ENCODE measurements at places on chromosomes 6 and 20.
A peak's percentile ranks its signal among the peaks of the same experiment; 100 is the strongest.

DNA sequence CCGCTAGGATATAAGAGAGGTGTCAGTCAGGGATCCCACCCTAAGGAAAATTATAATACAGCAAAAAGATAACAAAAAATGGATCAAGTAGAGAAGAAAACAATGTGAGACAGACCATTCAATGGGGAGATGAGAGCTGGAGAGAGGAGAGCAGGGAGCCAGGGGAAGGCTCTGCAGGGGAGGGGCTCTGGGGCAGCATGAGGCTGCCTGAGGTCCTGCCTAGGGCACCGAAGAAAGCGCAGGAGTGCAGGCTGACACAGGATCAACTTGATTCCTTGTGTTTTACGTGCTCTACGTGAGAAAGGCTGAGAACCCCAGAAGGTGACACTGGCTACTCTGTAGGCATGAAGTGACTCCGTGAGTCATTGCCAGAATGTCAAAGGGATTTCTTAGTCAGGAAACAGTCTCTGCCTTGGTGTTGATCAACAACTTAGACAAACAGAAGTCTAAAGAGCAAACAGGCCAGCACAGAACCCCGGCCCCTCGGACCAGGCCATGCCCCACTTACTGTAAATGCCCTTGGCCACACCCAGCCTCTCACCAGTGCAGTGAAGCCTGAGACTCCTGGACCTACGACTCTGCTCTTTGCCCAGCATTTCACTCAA is 290.1 kb upstream of the PRDM1 start:
- DNase-seq = no peak

DNA sequence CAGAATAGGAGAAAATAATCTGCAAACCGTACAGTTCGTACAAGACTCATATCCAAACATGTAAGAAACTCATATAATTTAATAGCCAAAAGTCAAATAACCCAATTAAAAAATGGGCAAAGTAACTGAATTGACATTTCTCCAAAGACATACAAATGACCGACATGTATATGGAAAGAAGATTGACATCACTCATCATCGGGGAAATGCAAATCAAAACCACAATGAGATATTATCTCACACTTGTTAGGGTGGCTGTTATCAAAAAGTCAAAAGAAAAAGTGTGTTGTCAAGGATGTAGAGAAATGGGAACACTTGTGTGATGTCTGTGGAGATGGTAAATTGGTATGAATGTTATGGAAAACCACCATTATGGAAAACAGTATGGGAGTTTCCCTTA is 70.5 kb upstream of the STXBP5 start:
- DNase-seq = no peak

DNA sequence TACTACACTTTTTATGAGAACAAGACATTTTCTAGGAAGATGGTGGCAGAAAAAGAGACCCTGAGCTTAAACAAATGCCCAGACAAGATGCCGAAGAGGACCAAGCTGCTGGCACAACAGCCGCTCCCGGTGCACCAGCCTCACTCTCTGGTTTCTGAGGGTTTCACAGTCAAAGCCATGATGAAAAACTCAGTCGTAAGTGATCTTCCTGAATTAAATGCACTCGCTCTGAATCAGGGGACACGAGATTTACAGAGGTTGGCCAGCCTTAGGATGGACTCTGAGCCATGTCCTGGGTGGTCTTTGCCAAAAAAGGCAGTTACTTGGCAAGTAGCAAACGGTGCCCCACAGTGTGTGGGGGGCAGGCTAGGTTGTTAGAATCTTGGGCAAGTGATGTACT is 423 bp downstream of the PACRG start:
- no peak for DNase-seq

DNA sequence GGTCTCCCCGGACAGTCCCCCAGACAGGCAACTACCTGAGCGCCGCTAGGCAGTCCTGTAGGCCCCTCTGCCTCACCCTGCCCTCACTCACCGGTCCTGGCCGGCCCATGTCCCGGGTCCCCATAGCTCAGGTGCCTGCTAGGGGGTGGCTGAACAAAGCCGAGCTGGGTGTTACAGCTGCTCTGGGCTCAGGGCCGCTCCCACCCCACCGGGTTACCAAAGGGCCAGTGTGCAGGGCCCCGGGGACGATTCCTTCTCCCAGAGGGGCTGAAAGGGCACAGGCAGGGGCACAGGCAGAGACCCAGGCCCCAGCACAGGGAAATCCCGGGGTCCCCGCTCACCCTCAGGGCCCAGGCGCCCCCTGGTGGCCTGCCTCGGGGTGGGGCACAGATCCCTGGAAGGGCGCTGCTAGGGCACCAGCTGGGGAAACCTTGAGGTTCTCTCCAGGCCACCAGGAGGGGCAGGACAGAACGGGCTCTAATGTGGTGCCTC is 118.4 kb downstream of the GRM4 start:
- peak; percentile 33 for DNase-seq

DNA sequence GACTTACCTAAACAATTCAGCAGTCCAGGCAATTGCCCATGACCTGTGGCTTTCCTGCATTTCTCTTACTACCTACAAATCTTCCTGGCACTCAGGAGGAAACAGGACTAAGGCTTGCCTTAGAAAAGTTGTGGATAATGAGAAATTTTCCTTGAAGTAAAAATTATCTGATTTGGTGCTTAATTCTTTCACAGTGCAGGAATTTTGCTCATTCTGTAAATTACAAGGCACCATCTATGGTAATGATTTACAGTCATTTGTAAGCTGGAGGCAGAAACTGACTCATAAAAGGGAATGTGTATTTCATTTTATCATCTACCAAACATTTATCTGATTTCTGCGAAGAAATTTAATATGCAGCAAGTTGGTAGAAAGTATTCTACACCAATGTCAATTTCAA is 211.5 kb upstream of the FKBP1C start:
- DNase-seq = no peak

DNA sequence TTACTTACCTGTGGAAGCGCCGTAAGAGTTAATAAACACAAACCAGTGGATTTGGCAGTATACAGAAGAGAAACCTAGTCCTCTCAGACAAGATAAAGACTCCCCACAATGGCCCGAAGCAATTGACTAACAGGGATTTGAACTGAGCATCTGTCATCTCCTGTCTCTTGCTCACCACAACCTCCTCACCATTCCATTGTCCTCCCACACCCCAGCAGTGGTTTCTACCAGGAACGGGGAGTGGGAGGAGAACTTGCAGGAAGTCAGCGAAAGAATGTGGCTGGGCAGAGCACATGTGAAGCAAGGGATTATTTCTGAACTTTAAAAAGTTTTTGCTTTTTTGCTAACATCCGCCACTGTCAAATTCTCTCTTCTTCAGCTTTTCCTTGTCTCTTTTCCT is 24.6 kb upstream of the TAAR1 start:
- no peak for DNase-seq

DNA sequence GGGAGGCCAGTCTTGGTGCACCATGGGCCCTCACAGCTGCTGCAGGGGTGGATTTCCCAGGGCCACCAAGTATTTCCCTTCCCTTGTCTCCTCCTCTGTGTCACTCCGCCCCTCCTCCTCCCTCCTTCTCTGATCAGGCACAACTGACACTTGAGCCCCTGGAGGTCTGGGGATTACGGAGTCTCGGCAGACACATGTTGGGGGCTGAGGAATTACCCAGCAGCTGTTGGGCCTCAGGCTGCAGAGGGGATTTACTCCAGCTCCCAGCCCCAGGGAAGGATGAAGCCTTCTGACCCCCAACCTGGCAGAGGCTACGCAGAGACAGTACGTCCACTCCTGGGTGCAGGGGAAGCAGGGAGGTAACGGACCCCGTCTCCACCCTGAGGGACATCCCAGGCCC is 420.5 kb upstream of the SULF2 start:
- DNase-seq = no peak

- no peak for DNase-seq
Measured at GRCh38 chr6:12269110-12269509, 21.1 kb upstream of the EDN1 start.

DNA sequence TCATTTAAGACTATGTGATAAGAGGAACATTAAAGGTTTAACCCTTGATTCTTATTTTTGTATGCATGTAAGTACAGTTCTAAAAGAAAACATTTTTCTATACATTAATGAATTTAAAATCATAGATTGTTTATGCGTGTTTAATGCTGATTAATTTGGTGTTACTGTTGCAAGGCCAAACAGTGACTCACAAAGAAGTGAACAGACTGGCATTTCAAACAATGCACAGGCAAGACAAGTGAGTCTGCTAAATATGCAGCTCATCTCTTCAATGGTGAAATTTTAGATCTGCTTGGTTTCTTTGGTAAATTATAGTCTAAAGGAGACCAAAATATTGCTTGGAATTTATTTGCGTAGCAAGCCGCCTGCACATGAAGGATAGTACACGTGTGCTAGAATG is 417.4 kb upstream of the SOX4 start:
- no peak for DNase-seq

GRCh38 chr6:156379392-156380289 is 397.5 kb upstream of the ARID1B start:
- no peak for DNase-seq

GRCh38 chr6:137973201-137973600 is 106.1 kb downstream of the TNFAIP3 start:
- DNase-seq = no peak

- DNase-seq = no peak
Measured at GRCh38 chr6:47574789-47575188, 97.2 kb downstream of the CD2AP start.

DNA sequence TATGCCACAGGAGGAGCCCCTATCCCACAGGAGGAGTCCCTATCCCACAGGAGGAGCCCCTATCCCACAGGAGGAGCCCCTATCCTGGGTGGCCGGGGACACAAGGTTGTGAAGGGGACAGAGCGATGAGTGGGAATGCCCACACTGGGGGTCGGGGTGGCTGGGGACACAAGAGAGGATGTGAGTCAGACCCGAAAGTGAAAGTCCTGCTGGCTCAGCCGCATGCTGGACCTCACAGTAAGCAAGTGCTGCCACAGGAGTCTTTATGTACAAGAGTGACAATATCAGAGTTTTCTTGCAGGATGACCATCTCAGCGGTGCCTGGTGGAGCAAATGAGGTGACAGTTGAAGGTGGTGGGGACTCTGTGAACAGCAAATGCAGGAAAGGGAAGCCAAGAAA is 93.7 kb downstream of the PSMB1 start:
- no peak for DNase-seq

- no peak for DNase-seq
Measured at GRCh38 chr20:62759981-62760431, 36.3 kb upstream of the MRGBP start.

DNA sequence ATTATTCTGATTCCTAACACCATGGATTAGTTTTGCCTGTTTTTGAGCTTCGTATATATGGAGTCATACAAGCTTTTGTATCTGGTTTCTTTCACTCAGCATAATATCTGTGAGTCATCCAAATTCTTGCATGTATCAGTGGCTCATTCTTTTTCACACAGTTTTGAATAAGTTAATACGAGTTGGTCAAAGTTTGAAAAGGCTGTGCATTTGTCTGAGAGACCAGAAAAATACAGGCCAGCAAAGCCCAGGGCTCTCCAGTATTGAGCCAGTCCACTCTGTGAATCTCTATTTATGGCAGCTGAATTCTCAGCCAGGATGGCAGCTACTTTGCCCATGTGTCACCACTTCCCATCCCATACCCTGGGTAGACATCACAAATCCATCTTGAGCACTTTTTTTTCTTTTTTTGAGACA is 7.2 kb upstream of the CHMP4B start:
- no peak for DNase-seq

DNA sequence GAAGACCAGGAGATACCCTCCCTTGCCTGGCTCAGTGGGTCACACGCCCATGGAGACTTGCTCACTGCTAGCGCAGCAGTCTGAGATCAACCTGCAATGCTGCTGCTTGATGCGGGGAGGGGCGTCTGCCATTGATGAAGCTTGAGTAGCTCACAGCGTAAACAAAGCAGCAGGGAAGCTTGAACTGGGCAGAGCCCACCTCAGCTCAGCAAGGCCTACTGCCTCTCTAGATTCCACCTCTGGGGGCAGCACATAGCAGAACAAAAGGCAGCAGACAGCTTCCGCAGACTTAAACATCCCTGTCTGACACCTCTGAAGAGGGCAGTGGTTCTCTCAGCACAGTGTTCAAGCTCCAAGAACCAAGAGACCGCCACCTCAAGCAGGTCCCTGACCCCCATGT is 271.3 kb downstream of the ESR1 start:
- no peak for DNase-seq

DNA sequence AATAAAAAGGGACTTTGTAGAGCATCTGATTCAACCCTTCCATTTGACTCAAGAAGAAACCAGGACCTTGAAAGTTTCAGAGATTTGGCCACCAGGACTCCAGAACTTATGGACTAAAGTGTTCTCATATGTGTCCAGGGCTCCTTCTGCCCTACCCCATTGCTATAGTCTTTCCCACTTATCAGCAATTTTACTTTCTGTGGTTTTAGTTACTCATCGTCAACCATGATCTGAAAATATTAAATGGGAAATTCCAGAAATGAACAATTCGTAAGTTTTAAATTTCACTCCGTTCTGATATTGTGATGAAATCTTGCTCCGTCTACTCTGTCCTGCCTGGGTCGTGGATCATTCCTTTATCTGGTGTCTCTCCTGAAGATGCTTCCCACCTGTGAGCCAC is 259.8 kb downstream of the PHACTR1 start:
- DNase-seq = no peak

- DNase-seq = peak; percentile 24
Measured at GRCh38 chr20:46022411-46023147, 6.4 kb upstream of the SLC12A5 start.

DNA sequence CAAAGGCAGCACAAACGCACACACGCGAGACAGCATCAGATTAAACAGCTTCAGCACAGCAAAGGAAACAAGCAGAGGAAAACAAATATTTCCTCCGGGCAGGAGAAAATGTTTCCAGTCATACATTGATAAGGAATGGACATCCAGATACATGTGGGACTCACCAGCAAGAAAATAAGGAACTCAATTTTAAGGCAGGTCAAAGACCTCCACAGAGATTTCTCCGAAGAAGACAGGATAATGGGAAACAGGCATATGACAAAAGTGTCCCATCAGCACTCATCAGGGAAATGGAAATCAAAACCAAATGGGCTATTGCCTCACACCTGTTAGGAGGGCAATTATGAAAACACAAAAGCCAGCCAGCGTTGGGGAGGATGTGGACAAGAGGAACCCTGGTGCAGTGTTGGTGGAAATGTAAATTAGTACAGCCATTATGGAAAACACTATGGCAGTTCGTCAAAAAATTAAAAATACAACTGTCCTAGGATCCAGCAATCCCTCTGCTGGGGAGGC is 9.7 kb upstream of the SLCO4A1 start:
- DNase-seq = no peak

DNA sequence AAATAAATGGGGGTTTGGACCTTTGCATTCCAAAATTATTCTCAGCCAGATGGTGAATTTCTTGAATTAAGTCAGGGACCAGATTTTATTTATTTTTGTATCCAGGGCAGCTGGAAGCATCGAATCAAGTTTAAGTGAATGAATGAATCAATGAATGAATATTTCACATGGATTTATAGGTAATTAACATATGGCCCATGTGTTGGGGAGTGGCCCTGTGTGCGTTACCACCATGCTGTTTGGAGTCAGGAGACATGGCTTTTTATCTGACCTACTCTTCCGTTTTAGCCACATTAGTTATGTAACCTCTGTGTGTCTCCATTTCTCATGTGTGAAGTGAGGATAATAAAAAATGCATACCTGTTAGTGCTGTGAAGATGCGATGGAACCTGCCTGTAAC is 213.5 kb downstream of the CDH26 start:
- no peak for DNase-seq

- no peak for DNase-seq
Measured at GRCh38 chr6:31299947-31300346, 28.1 kb upstream of the HLA-C start.

GRCh38 chr6:52089758-52090348 is 2.4 kb upstream of the PKHD1 start:
- no peak for DNase-seq

- no peak for DNase-seq
Measured at GRCh38 chr6:7668936-7669335, 57.0 kb upstream of the BMP6 start.
